ENCODE measurements at places on chromosomes 12 and 14. TPM values are rescaled to one million over a fixed set of nuclear protein-coding genes. Genes with fewer than 3 reads are reported as not detected.

GRCh38 chr14:77109656-77110055 lies 11.6 kb downstream of the CIPC start:
- H3K36me3 ChIP-seq, result peaks cover 83% of the 10 kb centered on the region
- DNase-seq, result no peak
- H3K27me3 ChIP-seq, result no peaks in the 10 kb centered on the region
- H3K27ac ChIP-seq, result peak overlapping the region; percentile 38
- no peak overlapping the region for H3K4me3 ChIP-seq

DNA sequence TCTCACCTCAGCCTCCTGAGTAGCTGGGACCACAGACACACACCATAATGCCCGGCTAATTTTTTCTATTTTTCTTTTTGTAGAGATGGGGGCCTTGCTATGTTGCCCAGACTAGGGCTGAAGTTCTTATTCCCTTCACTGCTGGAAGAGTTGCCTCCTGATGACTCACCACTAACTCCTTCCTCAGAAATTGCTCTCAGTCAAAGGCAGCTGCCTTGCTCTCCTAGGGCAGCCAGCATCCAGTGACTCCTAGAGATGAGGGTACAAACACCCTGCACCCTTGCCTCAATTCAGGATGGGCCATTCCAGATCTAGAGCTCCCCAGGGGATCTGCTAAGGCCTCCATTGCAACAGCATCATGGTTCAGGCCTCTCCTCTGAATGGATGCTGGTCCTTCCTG lies 54.0 kb upstream of the RASSF8 start:
- H3K27ac ChIP-seq, result no peak overlapping the region
- no peaks in the 10 kb centered on the region for H3K4me1 ChIP-seq
- no peak overlapping the region for H3K4me3 ChIP-seq
- no peak for DNase-seq
- H3K36me3 ChIP-seq, result no peaks in the 10 kb centered on the region
- no peaks in the 10 kb centered on the region for H3K27me3 ChIP-seq

DNA sequence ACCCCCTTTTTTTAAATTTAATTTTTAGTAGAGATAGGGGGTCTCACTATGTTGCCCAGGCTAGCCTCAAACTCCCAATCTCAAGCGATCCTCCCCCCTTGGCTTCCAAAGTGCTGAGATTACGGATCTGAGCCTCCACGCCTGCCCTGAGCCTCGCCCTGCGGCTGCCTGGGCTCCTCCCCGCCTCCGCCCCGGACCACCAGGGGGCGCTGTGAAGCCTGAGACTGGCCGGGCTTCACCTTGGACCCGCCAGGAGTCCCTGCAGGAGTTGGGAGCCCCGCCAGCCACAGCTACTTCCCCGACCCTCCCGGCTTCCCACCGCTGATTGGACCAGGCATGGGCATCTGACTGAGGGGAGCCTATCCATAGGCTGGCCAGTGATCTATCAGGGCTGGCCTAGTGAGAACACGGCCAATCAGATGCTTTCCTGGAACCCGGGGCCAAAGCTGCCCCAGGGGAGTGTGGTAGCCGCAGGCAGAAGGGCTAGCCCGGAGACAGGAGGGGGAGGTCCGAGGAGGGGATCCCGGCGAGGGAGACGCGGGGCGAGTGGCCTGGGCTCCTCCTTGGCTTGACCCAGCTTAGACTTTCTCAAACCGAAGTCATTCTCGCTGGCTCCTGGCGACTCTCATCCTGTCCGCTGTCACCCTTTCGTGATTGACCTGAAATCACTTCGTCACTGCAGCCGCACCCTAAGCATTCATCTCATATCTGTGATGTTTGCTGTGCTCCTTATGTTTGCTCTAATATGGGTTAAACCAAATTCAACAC lies 15.1 kb upstream of the ANKRD9 start:
- peak overlapping the region; percentile 73 for H3K4me3 ChIP-seq
- H3K36me3 ChIP-seq, result no peaks in the 10 kb centered on the region
- no peaks in the 10 kb centered on the region for H3K27me3 ChIP-seq
- H3K27ac ChIP-seq, result peak overlapping the region; percentile 76

Gene HELB
- total RNA-seq, result 1.3 TPM

Gene ZBTB25
- 7.3 TPM for total RNA-seq

All from esophagus muscularis mucosa (tissue), 4 donors.